ENCODE measurements at places on chromosomes 5 and 9.
A peak's percentile ranks its signal among the peaks of the same experiment; 100 is the strongest.

GRCh38 chr5:95940758-95941682, 20.6 kb downstream of the ELL2 start:
- peak; percentile 29 for DNase-seq

DNA sequence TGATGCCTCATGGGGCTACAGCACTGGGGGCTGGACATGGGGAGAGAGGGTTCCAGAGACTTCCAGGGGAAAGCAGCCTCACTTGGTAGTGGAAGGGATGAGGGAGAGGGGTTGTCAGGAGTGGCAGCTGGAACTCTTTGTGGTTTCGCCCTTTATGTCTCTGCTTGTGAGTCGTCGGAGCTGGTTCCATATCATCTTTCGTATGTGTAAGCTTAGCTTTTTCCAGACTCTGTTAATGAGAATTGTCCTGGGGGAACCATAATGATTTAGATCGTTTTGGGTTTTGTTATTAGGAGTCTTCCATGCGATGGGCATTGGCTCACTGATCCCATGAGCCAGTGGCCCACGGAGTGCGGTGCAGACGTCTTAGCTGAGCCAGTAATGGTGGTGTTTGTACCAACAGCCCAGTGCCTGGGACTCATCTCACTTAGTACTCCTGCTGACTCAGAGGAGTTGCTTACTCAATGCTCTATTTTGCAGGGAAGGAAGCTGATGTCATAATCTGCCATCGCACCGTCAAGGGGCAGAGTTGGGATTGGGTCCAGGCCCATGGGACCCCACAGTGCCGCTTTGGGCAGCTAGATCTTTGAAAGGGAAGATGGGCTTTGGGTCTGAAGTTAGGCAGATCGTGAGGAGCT, 48.5 kb downstream of the NEK6 start:
- DNase-seq = no peak

- DNase-seq = peak; percentile 3
These were observed 62.5 kb upstream of the GHR start for GRCh38 chr5:42360616-42361314.

DNA sequence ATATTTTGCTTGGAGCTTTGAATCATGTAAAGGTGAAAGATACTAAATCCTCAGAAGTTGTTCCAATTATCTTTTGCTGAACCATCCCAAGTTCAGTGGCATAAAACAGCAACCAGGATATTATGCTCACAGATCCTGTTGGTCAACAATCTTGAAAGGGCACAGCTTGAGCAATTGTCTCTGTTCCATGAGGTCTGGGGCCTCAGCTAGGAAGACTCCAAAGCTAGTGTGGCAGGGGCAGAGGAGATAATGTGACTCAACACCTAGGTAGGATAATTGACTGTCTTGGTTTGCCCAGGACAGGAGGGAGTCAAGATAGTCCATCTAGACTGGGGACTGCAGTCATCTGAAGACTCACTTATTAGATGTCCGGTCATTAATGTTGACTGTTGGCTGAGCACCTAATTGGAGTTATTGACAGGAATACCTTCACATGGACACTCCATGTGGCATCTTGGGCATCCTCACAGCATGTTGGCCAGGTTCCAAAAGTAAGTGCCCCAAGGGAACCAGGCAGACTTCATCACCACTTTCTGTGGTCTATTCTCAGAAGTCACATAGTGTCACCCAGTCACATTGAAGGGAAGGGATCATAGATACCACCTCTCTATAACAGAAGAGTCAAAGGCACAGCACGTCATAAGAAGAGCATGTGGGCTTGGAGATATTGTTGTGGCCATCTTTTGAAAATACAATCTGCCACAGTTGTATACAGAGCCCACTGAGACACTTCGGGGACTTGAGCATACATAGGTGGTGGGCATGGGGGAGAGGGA, 88.4 kb upstream of the GPBP1 start:
- no peak for DNase-seq

GRCh38 chr9:35619800-35620158, 1.6 kb upstream of the CD72 start:
- DNase-seq = no peak

- no peak for DNase-seq
These were observed 8.8 kb upstream of the IGFBPL1 start for GRCh38 chr9:38432922-38433510.

DNA sequence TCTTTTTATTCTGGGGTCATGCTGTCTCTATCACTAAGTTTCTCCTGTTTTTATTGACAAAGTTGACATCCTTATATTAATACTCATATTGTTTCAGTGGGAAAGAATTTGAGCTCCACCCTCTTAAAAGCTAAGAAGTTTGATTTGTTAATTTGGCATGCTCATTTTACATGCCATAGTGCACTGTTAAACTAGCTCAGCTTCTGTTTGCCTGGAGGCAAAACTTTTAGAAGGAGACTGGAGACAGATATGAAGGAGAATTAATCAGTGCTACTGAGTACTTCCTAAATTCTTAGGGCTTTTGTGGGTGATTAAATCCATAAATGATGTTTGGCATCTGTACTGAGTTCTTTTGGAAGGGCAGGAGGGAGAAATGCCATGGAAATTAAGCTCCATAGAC, 138.9 kb downstream of the NTRK2 start:
- DNase-seq = no peak

DNA sequence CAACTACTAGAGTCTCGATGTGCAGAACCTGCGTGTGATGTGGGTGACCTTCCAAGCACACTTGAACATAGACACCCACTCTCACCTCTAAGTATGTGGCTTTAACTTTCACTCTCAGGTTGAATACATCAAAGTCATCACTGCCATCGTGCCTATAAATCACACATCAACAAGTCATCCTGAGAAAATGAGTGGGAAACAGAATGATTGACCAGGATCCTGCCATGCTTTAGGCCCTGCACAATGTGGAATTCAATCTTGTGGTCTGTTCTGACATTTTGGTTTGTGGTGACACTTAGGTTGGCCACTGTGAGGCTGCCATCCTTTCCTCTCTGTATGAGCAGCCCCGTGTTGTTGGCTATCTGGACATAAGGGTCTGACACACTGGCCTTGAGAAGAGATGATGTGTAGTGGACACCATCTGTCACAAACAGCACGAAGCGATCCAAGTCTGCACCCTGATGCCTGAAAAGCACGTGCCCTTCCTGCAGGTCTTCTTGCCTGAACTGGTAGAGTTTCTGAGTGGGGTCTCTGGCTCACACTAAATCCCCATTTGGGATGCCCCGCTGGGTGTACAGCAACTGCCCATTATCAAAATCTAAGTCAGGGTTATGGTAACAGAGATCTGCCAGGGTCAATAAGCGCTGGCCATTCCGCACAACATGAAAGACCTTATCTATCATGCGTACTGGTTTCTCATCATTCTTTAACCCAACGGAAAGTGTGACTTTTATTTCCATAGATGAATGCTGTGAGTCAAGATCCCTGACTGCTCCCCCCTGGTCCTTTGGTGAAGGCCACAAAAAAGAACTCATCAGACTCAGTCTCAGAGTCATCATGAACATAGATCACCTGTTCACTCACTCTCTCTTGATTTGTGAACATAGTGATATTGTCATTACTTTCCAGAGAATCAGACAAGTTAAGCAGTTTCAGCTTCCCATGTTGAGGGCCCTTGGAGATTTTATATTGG, 116.6 kb downstream of the ESM1 start:
- no peak for DNase-seq

DNA sequence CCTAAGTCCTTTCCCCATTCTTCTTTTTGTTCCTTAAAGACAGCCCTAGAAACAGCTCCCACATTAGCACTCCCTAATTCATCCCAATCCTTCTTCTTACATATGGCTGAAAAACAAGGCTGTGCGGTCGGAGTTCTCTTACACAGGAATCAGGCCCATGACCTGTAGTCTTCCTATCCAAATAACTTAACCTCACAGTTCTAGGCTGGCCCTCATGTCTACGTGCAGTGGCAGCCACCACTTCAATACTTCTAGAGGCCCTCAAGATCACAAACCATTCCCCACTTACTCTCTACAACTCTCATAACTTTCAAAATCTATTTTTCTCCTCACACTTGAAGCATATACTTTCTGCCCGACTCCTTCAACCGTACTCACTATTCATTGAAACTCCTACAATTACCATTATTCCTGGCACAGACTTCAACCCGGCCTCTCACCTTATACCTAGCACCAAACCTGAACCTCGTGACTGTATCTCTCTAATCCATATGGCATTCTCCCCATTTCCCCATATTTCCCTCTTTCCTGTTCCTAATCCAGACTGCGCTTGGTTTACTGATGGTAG, 59.3 kb downstream of the RAPGEF6 start:
- no peak for DNase-seq

DNA sequence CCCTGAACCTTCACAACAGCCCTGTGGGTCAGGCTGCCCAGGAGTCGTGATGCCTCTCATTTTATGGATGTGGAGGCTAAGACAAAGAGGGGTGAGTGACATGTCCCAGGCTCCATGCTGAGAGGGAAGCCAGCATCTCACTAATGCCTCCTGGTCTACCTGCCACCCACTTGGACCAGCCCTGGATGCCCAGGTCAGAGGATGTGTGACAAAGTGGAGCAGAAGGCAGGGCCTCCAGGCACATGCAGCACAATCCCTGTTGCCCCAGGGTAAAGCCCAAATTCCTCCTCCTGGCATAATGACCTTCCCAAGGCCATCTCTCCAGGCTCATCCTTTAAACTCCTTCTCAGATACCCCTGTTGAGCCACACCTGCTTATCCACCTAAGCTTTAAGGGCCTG, 51.4 kb upstream of the XPA start:
- no peak for DNase-seq

DNA sequence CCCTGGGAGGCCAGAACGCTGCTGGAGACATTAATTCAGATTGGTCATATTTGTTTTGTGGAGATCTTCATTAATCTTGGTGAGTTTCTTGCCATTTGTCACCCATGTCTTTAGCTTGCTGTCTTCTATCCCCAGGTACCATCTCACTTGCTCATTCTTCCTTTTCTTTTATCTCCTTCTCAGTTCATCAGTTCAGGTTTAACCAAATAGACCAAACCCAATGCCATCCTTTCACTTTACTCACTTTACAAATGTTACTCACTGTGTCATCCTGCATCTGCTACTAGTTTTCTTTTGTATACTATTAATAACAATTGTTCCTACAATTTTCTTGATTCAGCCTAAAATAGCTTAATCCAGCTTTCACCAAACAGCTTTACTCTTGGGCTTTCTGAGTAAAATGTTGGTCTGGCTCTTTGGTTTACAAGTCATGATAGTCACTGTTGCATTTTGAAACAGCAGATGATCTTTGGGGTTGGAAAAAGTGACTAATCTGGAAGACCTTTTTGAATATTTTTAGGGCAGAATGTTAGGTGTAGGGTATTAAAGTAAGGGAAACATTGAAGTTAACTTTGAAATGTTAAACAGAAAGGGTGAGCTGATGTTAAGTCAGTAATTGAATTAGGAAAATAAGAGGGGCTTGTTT, 246.9 kb downstream of the ZSWIM6 start:
- no peak for DNase-seq

All from left kidney (tissue), 8 donors.